ENCODE measurements at places on chromosomes 3 and 15.
A peak's percentile ranks its signal among the peaks of the same experiment; 100 is the strongest.

GRCh38 chr3:173823911-173824460, 426.4 kb downstream of the NLGN1 start:
- DNase-seq, result no peak

DNA sequence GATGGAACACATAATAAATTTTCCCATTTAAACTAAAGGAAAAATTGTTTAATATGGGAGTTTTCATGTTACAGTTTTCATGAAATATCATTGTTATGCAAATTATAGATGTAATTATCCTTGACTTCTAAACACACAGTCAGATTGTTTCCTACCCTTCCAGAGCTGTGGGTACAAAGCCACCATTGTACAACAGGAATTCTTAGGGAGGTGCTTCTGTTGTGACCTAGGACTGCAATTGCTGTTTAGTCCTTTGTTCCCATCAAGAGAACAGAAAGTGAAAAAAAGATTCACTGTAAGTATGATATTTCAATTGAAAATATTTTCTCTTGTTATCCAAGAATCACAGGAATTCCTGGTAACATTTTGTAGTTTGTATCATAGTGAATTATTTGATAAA, 455.3 kb upstream of the NAALADL2 start:
- no peak for DNase-seq

DNA sequence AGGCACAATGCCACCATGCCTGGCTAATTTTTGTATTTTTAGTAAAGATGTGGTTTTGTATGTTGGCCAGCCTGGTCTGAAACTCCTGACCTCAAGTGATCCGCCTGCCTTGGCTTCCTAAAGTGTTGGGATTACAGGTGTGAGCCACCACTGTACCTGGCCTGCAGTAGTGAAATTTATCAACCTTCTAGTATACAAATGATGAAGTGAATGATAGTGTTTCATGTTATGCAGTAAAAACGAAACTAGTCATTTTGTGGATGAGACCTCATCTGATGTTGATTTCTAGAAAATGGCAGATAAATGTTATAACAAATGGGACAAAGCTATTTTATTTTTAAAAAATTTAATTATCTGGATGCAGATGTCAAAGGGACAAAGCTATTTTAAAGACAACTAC, 32.9 kb downstream of the NXPE3 start:
- DNase-seq, result no peak

DNA sequence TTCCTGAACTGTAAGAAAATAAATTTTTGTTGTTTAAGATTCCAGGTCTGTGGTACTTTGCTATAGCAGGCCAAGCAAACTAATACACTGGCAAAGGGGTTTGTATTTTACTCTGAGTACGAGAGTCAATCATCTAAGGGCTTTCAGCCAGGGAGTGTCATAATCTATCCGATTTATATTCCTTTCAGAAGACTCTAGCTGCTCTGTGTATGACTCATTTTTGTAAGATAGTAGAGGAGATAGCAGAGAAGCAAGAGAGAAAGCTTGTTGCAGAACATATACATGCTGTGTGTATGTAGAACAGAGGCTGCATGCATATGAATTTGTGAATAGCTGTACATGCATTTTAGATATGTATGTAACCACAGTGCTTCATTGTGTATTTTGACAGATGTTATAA, 577.9 kb upstream of the EPHA6 start:
- DNase-seq, result no peak

GRCh38 chr3:169847896-169848295, 21.8 kb downstream of the LRRC31 start:
- DNase-seq, result no peak

DNA sequence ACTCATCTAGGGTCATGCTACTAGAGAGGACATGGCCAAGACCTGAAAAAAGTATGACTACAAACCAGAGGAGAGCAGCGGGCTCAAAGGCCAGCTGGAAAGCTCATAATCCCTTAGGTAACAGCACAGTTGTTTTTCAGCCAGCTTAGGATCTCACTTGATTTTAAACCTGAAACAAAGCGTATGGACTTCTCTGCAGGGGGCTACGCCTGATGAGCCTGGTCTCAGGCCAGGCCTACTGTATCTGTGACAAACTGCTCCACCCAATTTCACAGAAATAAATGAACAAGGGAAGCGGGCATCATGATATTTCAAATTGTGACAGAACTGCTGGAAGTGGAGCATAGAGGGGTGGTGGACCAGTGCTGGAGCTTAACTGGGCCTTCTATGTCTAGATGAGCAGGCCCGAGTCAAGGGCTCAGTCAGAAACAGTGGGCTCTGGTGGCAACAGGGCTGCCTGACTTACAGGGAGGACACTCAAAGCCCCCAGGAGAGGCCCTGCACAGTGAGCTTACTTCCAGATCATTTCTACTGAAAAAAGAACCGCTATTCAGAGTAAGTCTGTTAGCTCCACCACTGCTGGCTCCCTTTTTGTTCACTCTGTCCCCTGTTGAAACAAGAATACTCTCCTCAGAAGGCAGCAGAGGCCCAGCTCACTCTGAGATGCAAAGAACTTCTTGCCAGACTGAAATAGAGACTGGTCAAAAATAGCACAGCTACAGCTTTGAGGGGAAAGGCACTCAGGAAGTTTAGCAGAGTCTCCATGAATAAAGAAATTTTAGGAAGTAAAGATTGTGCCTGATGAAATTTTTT, 47.0 kb downstream of the LRIG1 start:
- no peak for DNase-seq

GRCh38 chr15:55741833-55742497, 987 bp downstream of the PRTG start:
- no peak for DNase-seq

- DNase-seq, result no peak
These were observed 1.2 kb upstream of the ANP32A start for GRCh38 chr15:68821841-68822381.

- no peak for DNase-seq
These were observed 202.8 kb upstream of the MRPL3 start for GRCh38 chr3:131705558-131706051.

- no peak for DNase-seq
These were observed 777 bp downstream of the CIB1 start for GRCh38 chr15:90232941-90233386.

GRCh38 chr3:27454914-27455313, 29.3 kb downstream of the SLC4A7 start:
- no peak for DNase-seq

- no peak for DNase-seq
These were observed 49.8 kb downstream of the ZNF445 start for GRCh38 chr3:44427683-44428082.

- DNase-seq, result peak; percentile 54
These were observed at the start of gene ELL3 for GRCh38 chr15:43776718-43777266. ELL3 (minus strand) TSS chr15:43776966; CDS start chr15:43776901, 65 bp downstream.

GRCh38 chr15:25508369-25509002, 69.7 kb upstream of the UBE3A start:
- DNase-seq, result no peak

DNA sequence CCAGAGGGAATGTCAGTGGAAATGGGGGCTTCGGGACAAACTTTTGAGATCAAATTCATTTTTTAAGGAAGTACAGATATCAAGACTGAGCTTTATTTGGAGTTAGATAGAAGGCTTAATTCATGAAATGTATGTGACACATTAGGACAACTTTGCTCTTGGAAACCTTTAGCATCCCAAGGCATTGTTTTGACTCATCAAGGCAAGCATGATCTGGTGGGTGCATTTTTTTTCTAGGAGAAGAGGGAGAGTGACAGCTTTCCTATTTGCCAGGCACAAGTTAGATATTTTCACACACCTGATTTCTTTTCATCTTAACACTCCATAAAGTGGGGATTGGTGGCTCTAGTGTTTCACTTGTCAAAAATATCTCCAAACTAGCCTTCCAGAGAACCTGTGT, 61.5 kb upstream of the RPL35A start:
- DNase-seq, result no peak

- DNase-seq, result no peak
These were observed 63.0 kb downstream of the HES1 start for GRCh38 chr3:194198938-194199337.

- no peak for DNase-seq
These were observed 9.8 kb upstream of the PLSCR1 start for GRCh38 chr3:146554151-146554760.

GRCh38 chr15:80710635-80711554, 15.8 kb downstream of the ABHD17C start:
- DNase-seq, result no peak

DNA sequence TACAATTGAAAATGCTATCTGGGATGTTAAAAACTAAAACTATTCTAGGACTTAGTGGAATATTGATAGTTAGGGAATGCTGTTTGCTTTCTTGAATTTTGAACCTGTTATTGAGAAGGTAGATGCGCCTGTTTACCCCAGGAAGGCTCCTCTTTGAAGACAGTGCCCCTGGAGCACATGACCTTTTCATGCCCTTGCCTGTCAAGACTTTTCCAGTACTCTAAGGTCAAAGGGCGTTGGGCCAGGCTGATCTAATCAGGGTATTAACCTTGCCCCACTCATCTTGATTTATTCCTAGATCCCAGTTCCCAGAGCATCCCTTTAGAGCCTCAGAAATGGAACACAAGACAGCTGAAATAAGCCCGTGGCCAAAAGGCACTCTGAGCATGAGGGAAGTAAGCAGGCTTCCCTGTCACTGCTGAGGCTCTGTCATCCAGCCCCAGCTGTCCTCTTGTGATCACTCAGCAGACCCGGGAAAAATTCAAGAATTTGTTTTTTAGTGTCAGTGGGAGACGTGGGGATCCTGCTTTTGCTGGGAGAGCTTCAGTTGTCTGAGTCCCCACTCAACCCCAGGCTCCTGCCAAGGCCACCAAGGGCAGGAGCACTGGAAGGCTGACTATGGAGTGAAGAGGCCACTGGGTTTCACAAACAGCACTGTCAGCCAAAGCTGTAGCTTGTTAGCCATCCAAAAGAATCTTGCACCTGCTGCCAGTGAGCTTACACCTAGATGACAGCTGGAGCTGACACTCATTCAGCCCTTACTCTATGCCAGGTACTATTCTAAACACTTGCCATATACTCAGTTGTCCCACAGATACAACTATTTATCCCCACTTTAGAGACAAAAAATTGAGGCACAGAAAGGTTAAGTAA, 169.0 kb downstream of the PGPEP1L start:
- DNase-seq, result no peak

DNA sequence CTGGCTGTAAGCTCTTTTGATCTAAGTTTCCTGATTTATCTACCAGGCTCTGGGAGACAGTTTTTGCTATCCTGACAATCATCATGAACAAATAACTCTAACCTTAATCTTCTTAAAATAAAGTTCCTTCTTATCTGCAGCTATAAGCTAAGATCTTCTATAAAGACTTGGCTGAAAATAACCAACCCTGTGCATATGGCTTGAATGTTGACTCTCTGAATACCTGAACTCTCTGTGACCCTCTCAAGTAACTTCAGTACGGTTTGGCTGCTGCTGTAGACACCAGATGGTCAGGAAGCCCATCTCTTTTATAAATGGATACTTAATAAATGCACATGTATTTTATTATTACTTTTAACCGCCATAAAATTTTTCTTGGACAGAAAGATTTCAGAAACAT, 412.4 kb upstream of the CBLB start:
- DNase-seq, result no peak

GRCh38 chr15:47352217-47352616, 365.1 kb upstream of the SEMA6D start:
- no peak for DNase-seq

DNA sequence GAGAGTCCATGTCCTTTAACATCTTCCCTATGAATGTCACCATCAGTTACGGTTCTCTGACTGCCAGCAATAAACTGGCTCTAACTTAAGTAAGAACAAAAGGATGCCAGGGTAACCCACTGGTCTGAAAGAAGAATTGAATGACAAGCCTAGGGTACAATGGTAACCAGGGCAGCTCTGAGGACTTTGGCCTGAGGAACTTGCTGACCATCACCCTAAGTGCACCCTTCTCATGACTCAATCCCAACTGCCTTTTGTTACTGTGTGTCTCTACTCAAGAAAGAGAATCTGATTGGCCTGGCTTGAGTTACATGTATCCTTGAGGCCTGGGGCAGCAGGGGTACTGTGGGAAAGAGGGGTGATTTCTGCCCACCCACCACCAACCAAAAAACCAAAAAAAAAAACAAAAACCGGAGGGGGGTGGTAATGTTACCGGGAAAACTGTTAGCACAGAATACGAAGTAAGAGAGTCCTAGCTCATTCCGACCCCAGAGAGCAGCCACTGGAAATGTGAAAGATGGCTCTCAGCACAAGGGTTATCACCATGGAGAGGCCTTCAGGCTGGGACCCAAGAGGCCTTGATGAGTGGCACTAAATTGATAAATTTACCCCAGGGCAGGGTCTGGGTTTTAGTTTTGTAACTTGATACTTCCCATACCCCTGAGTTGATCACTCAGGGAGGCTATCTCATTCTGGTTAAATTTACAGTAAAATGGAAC, 9.3 kb upstream of the SLC28A1 start:
- no peak for DNase-seq

GRCh38 chr3:128374746-128375445, 91.8 kb downstream of the DNAJB8 start:
- DNase-seq, result no peak

DNA sequence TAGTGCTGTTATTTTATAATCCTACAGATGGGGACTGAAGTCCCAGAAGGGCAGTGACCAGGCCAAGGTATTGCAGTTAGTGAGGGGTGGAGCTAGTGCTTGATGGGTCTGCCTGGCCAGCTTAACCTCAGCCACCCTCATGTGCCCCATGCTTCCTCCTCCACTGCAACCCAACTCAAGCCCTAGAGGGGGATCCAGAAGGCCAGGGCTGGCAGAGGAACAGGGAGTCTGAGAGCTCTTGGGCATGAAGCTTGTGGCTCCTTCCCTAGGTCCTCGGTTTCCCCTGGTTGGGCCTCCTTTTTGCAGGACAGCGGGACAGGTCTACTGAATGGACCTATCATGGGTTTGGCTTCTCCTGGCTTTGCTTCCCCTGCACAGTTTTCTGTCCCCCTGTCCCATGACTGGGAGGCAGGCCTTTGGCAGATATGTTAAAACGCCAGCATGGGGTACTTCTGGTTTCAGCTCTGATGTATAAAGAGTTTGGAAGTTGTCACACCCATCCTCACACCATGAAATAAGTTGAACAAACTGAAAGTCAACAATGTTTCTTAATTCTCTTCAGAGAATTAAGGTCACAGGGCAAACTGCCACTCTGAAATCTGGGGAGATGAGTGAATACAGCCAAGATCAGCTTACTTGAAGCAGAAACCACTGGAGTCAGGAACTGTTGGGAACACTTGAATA, 103.3 kb downstream of the SMAD6 start:
- DNase-seq, result no peak

DNA sequence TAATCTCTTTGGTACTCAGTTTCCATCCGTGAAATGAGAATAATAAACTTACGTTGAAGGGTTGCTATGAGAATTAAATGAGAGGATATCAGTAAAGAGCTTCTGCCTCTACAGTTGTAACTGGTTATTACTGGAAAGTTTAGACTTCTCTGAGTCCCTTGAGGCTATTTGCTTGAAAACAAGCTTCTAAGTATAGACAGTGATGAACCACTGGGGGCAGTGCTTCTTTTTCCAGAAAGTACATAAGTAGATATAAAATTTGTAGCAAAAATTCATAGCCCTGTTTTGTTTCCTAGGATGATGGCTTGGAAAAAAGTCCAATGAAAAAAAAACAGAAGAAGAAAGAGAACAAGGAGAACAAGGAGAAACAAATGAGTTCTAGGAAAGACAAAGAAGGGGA, 87.1 kb downstream of the RGMA start:
- no peak for DNase-seq

GRCh38 chr15:61841466-61841865, 218.8 kb downstream of the VPS13C start:
- no peak for DNase-seq

Measured in stimulated activated CD4-positive, alpha-beta T cell treated with anti-CD3 and anti-CD28 coated beads, Interleukin-15, amount 100 ng/mL, for 1 hour (primary cell).